ENCODE measurements at places on chromosomes 7 and 10. TPM values are rescaled to one million over a fixed set of nuclear protein-coding genes. Genes with fewer than 3 reads are reported as not detected.

DNA sequence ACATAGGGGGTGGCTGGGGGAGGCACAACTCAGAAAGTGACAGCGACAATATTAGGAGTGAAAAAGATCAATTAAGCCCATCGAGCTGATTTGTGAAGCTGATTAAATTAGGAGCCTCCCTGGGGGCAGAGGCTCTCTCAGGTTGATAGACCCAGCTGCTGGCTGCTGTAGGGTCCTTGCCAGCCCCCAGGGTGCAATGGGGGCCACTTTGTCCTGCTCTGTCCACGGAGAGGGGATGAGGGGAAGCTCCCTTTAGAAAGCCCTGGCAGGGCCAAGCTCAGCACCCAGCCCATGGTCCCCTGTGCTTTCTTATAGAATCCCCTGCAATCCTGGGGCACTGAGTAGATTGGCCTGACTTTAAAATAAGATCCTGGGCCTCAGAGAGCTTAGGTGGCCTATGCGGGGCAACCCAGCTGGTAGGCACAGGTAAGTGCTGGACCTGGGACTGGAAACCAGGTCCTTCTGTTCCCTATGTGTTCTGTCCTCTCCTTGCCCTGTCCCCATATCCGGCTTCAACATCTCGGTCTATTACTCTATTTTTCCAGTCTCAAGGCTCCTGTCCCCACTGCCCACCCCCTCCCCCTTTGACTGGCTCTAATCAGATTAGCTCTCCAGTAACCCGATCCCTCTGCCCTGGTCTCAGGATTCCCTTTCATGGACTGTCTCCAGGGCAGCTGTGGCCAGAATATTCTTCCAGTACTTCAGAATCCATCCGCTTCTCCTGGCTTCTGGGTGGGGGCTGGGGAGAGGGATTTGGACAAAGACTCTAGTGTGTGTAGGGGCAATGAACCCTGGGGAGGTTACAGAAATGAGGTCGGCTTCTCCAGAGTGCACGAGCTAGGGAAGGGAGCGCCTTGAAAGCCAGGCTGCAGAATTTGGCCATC is 259.6 kb downstream of the RPS24 start:
- H3K27me3 ChIP-seq = no peaks in the 10 kb centered on the region
- no peak overlapping the region for H3K4me3 ChIP-seq
- H3K27ac ChIP-seq = no peak overlapping the region
- H3K36me3 ChIP-seq = no peaks in the 10 kb centered on the region

DNA sequence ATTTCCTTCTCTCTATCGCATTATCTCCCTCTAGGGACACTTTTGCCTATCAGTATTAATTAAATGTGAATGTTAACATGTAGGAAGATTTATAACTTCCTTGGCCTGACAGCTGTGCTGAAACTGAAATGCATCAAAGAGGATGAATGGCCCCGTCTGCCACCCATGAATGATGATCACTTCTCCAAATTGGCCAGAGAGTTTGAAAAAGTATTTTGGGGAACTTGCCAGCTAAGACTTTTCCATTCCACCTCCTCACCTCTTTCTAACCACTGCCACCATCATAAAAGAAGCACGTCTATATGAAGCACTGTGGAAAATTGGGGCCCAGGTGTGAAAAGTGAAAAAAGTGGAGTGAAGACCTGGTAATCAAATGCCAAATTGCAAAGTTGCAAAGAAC is 25.4 kb upstream of the ST8SIA6 start:
- no peaks in the 10 kb centered on the region for H3K27me3 ChIP-seq
- DNase-seq = no peak
- no peak overlapping the region for H3K4me3 ChIP-seq
- no peaks in the 10 kb centered on the region for H3K4me1 ChIP-seq
- no peak overlapping the region for H3K27ac ChIP-seq

DNA sequence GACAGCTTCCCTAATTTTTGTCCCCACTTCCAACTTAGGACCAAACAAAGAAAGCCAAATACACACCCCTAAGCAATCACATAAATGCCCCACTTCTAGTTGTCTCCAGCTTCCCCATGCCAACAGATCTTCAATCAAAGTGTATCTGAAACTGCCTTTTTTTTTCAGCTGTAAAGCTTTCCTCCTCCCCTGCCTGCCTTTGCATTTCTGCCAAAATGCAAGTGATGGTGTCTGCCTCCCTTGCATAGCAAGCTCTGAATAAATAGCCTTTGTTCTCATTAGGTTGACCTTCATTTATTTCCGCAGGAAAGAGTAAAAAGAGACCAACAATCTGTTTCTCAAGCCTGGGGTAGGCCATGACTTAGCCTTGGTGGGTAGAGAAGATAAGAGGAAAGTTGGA is 459.4 kb downstream of the GPAM start:
- H3K4me1 ChIP-seq = no peaks in the 10 kb centered on the region
- no peak overlapping the region for H3K4me3 ChIP-seq
- no peaks in the 10 kb centered on the region for H3K36me3 ChIP-seq
- H3K27me3 ChIP-seq = no peaks in the 10 kb centered on the region
- no peak overlapping the region for H3K27ac ChIP-seq

DNA sequence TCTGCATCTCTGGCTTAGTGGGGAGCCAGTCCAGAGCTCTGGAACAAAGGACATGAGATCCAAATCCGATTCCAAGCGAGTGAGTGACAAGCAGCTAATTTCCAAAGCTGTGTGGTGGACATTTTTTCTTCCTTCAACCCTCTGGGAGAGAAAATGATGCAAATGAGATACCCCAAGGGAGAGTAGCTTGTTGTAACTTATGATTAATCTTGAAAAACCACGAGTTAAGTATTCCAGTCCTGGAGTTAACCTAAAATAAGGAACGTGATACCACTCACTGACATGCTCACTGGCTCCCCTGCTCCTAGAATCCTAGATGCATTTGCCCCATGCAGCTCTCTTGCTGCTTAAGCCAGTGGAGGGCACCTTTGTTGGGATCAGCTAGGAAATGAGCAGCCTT is 116.0 kb upstream of the HABP2 start:
- H3K4me1 ChIP-seq = no peaks in the 10 kb centered on the region
- H3K4me3 ChIP-seq = no peak overlapping the region
- H3K36me3 ChIP-seq = no peaks in the 10 kb centered on the region
- H3K27me3 ChIP-seq = no peaks in the 10 kb centered on the region
- DNase-seq = no peak

DNA sequence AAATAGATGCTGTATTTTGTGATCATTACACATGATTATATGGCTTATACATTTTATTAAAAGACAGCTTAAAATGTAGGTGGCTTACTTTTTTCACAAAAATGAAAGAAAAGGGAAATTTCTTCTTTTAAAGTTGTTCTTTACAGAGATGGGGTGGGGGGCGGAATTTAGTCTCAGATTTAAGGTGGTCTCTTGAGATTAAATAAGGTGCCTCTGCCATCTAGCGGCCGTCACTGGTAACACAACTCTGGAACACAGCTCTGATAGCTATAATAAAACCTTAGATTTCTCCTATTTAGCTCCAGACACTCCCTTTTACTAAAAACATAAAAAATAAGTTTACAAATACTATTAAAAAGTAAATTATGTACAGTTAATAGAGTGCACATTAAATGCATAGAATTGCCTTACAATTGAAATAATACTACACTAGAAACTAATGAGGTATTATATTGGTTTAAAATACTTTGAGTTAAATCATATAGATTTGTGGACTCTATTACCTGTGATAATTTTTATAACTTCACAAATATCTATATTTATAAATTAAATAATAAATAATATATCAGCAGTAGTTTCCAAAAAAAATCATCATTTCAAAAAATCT is 210.9 kb downstream of the DGKB start:
- no peaks in the 10 kb centered on the region for H3K36me3 ChIP-seq
- no peak overlapping the region for H3K27ac ChIP-seq
- peak; percentile 74 for DNase-seq
- no peaks in the 10 kb centered on the region for H3K4me1 ChIP-seq
- no peak overlapping the region for H3K4me3 ChIP-seq
- no peaks in the 10 kb centered on the region for H3K27me3 ChIP-seq

DNA sequence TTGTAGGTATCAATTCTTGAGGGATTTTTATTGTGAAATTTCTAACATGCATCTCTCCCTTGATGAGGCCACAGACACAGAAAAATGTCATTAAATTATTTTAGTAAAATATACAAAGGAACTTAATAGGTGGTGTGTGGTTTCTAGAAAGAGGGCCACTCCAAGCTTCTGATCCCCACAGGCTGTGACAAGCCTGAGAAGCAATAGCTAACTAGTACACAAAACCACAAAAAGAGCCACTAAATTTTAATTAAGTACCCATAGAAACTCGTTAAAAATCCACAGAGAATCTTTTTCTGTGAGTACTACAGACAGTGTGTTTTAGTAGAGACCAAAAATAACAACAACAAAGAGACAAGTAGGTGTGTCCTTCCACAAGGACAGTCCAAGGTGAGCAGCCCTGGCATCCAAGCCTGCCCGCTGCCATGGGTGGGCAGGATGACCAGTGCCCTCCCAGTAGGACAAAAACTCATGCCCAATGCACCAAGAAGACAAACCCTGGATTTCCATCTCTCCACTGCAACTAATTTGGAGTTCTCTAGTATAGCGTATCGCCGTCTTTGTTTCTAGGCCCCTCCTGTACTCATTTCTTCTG is 81.0 kb downstream of the RNF216 start:
- no peak overlapping the region for H3K4me3 ChIP-seq
- DNase-seq = no peak
- no peaks in the 10 kb centered on the region for H3K36me3 ChIP-seq
- peaks cover 54% of the 10 kb centered on the region for H3K4me1 ChIP-seq
- no peaks in the 10 kb centered on the region for H3K27me3 ChIP-seq

DNA sequence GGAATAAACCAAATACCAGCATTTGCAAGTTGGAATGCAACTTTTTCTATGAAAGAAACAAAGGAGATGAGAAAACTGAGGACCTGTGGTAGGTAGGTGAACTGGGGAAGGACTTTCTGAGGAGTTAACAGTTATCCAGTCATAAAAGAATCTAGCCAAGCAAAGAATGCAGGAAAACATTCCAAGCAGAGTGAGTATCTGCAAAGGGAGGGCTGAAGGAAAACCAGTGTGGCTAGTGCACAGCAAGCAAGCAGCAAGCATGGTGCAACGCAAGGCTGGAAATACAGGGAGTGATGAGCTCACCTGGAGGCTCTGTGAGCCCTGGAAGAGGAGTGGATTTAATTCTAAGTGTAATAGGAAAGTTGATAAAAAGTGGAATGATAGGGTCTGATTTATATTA is 44.0 kb downstream of the RTKN2 start:
- no peak for DNase-seq
- no peak overlapping the region for H3K4me3 ChIP-seq
- H3K4me1 ChIP-seq = no peaks in the 10 kb centered on the region

DNA sequence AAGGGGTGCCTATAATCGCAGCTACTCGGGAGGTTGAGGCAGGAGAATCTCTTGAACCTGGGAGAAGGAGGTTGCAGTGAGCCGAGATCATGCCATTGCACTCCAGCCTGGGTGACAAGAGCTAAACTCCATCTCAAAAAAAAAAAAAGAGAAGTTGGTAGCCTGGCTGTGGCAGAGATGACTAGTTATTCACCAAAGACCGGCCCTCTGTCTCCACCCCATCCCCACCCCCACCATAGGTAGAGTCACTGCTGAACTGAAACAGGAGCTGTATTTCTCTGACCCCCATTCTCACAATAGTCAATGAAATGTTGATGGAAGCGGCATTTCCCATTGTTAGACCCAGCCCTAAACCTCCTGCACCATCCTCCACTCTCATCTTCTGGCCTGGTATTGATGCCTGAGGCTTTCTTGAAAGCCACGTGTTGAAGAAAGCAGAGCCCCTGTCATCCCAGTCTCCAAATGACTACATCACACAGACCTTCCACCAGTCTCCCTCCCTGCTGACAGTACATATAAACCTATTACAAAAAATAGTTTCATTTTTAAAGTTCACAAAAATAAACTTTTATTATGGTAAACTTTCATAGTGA is 9.4 kb upstream of the PIK3CG start:
- no peak for DNase-seq
- no peaks in the 10 kb centered on the region for H3K36me3 ChIP-seq
- no peaks in the 10 kb centered on the region for H3K27me3 ChIP-seq
- H3K4me1 ChIP-seq = no peaks in the 10 kb centered on the region
- H3K27ac ChIP-seq = no peak overlapping the region
- H3K4me3 ChIP-seq = no peak overlapping the region

- peaks cover 21% of the 10 kb centered on the region for H3K27me3 ChIP-seq
- H3K27ac ChIP-seq = no peak overlapping the region
- peak; percentile 29 for DNase-seq
- H3K4me1 ChIP-seq = no peaks in the 10 kb centered on the region
These were observed 74.0 kb upstream of the CUX1 start for GRCh38 chr7:101743241-101743994.

DNA sequence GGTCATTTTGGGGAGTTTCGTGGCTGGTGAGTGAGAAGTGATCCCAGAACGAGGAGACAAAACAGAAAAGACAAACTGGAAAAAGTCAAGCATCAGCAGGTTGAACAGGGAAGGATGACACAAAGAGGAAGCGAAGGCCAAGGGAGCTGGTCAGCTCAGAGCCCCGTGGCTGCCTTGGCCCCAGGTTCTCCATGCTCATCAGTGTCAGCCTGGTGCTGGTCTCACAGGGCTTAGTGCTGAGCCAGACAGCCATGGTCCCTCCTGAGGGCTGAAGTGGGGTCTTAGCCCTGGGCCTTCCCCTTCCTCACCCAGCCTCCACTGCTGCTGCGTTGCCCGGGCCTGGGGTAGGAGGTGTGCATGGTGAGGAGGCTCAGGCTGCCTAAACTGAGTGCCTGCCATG is 183.6 kb downstream of the PFKFB3 start:
- H3K36me3 ChIP-seq = no peaks in the 10 kb centered on the region
- no peaks in the 10 kb centered on the region for H3K27me3 ChIP-seq
- no peak overlapping the region for H3K27ac ChIP-seq
- no peak for DNase-seq
- H3K4me1 ChIP-seq = no peaks in the 10 kb centered on the region
- no peak overlapping the region for H3K4me3 ChIP-seq

GRCh38 chr10:110269374-110270318 is 35.1 kb downstream of the SMNDC1 start:
- no peaks in the 10 kb centered on the region for H3K36me3 ChIP-seq
- H3K4me3 ChIP-seq = peak overlapping the region; percentile 33
- peak; percentile 44 for DNase-seq
- peaks cover 50% of the 10 kb centered on the region for H3K4me1 ChIP-seq
- peak overlapping the region; percentile 73 for H3K27ac ChIP-seq

- peak; percentile 9 for DNase-seq
- H3K4me3 ChIP-seq = no peak overlapping the region
- peaks cover 26% of the 10 kb centered on the region for H3K4me1 ChIP-seq
These were observed 37.4 kb upstream of the GSAP start for GRCh38 chr7:77453531-77453930.

GRCh38 chr7:83096065-83096580 is 66.6 kb downstream of the PCLO start:
- no peak for DNase-seq
- H3K27ac ChIP-seq = no peak overlapping the region
- no peaks in the 10 kb centered on the region for H3K27me3 ChIP-seq

The MACROH2A2 gene
- 9.8 TPM for total RNA-seq

The ING3 gene
- 13.0 TPM for total RNA-seq

The APBB1IP gene
- 8.4 TPM for total RNA-seq

The NOS3 gene
- total RNA-seq = 20.3 TPM

The VWA2 gene
- total RNA-seq = 0.84 TPM

The GIMAP8 gene
- total RNA-seq = 7.9 TPM

The BRI3 gene
- 43.8 TPM for total RNA-seq

The FOXI2 gene
- 0.59 TPM for total RNA-seq

The TFR2 gene
- not detected for total RNA-seq
